ENCODE measurements at places on chromosomes 11 and 22.

GRCh38 chr11:27720277-27720830, 20.1 kb upstream of the BDNF start:
- DNase-seq: no peak

DNA sequence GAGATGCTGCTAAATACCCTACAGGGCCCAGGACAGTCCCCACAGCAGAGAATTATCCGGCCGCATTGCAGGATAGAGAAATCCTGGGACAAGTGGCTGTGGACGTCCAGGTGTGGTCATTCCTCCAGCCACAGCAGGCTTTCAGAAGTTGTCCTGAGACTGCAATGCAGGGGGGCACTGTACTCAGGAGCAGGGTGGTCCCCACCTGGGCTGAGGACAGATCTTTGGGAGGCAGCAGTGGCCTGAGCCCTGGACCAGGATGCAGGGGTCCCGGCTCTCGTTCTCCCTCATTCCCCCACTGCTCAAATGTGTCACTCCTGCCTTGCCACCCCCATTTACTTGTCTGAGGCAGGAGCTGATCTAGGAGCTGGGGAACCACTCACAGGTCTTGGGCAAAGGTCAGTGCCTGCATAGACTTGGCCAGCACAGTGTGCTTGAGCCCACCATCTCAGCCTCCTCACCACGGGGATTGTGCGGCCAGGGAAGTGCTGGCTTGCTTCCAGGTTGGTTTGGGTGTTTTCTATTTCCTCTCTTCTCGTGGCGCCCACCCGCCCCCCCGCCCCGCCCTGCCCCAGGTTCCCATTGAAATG, 15.3 kb downstream of the LINC01488 start:
- DNase-seq: no peak

GRCh38 chr22:38614332-38615063, 41.7 kb downstream of the FAM227A start:
- DNase-seq: no peak

GRCh38 chr22:44207981-44208317, 27.2 kb downstream of the PARVG start:
- DNase-seq: no peak

- DNase-seq: no peak
Observed at GRCh38 chr11:6523253-6523652, 26.2 kb downstream of the DNHD1 start.

DNA sequence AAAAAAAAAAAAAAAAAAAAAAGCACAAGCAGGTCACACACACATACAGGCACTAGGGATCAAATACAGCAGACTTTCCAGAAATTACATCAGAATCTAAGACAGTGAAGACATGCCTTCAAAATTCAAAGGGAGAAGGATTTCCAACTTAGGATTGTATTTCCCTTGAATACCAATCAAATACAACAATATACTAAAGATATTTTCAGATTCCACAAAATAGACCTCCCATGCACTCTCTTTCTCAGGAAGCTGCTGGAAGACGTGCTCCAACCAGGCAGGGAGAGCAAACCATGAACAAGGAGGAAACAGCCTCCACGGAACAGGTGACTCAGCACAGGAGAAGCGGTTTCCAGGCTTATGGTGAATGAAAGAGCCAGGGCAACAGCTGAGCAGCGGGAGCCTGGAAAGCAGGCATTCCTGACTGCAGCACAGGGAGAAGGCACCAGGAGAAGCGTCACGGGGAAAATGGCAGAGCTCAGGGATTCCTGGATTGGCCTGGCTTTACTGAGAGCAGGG, 32.0 kb downstream of the TMEM184B start:
- no peak for DNase-seq

DNA sequence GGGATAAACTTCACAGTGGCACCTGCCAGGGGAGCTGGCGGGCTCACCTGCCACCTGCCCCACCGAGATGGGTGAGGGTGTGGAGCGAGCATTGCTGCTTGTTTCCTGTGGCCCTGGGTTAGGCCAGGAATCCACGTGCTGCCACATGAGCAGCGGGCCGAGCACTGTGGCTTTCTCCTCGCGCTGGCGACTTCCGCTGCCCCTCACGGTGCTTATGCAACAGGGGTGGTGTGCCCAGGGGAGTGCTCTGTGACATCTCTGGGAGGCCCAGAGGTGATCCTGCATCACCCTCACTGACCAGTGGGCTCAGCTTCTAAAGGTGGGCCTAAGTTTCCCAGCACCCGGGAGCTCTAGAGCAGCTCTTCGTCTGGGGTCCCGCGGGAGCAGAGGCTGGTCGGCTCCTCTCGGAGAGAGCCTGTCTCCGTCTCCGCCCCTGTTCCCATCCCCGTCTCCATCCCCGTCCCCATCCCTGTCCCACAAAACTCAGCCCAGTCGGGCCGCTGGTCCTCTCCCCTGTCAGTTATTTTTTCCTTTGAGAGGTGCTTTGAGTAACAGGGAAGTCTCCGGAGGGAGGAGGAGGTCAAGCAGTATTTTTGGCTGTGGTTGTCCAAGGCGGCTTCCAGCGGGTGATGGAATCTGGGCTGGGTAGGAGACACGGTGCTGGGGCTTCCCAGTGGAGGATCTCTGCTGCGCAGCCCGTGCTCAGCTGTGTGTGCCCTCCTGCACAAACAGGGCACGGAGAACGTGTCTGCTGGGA, 42.5 kb downstream of the AP2A2 start:
- no peak for DNase-seq

GRCh38 chr11:22900764-22901486, 40.7 kb upstream of the CCDC179 start:
- no peak for DNase-seq

GRCh38 chr11:72690166-72690565, 15.9 kb upstream of the PDE2A start:
- no peak for DNase-seq

DNA sequence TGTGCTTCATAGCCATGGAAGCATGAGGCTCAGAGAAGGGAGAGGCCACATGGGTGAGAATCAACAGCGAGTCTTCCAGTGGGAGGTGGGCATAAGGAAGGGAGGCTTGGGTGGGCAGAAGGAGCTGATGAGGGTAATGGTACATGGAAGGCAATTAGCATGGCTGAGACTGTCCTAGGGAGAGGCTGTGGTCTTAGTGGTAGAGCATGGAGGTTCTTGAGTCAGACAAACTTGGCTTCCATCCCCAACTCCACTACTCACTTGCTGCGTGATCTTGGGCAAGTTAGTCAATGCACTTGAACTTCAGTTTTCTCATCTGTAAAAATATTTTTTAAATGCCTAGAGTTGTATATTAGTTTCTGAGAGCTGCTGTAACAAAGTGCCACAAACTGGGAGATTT, 227.2 kb upstream of the E2F8 start:
- DNase-seq: no peak

All from activated T-cell treated with anti-CD3 and anti-CD28 coated beads for 48 hours (primary cell).